H1 (cell line): ENCODE measurements at places on chromosomes 4 and X. TPM values are rescaled to one million over a fixed set of nuclear protein-coding genes. Genes with fewer than 3 reads are reported as not detected.

Gene SERTM2
- total RNA-seq: 0.38 and 0.58 TPM in 2 replicates

Gene HNRNPDL
- total RNA-seq: 408 and 411 TPM in 2 replicates

Gene CNGA2
- total RNA-seq: not detected in 2 replicates

Gene FGFBP2
- total RNA-seq: not detected in 2 replicates

Gene TLR8
- total RNA-seq: not detected in 2 replicates

Gene APEX2
- 17.6 and 18.9 TPM in 2 replicates for total RNA-seq

Gene ART3
- total RNA-seq: 0.63 and 2.0 TPM in 2 replicates

Gene PPP2R2C
- total RNA-seq: 6.4 and 7.1 TPM in 2 replicates

Gene CT55
- total RNA-seq: not detected in 2 replicates

Gene RGN
- 3.1 and 4.0 TPM in 2 replicates for total RNA-seq

Gene CPLX1
- total RNA-seq: 0.56 and 0.67 TPM in 2 replicates

Gene WDFY3
- 50.7 and 62.4 TPM in 2 replicates for total RNA-seq

Gene PABPC1L2A
- total RNA-seq: 0.32 and 0.73 TPM in 2 replicates

Gene NEK1
- 11.1 and 11.7 TPM in 2 replicates for total RNA-seq
